ENCODE measurements at places on chromosomes 5 and 9. TPM values are rescaled to one million over a fixed set of nuclear protein-coding genes. Genes with fewer than 3 reads are reported as not detected.

The SPATA31A5 gene
- total RNA-seq, result not detected

The GRHPR gene
- 212 TPM for total RNA-seq

The SERF1A gene
- 1.2 TPM for total RNA-seq

GRCh38 chr9:83034587-83034986 is 28.4 kb downstream of the RASEF start:
- DNase-seq, result no peak

DNA sequence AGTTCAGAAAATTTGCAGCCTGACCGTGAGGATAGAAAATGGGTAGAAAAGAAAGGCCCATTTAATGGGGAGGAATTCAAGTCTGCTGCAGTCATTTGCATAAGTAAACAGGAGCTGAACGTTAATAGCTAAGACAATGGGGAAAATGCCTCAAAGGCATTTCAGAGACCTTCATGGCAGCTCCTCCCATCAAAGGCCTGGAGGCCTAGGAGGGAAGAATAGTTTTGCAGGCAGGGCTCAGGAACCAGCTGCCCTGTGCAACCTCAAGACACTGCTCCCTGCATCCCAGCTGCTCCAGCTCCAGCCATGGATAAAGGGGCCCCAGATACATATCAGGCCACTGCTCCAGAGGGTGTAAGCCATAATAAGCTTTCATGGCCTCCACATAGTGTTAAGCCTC is 32.2 kb upstream of the CDH18 start:
- DNase-seq, result no peak

DNA sequence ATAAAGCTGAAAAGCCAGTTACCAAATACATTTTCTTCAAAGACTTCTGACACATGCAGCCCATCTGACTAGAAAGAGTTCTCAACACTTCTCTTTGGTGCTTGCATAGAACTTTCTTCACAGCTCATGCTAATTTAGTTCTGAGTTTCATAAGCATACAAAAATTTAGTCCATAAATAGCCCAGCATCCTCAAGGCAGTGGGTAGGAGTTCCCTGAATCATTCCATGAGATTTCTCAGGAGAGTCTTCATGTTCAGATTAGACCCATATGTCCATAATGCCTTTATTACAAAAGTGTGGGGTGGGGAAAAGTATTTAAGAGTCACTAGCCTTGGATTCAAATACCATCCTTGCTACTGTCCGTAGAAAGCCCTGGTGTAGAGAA is 290.2 kb upstream of the RGMB start:
- no peak for DNase-seq

DNA sequence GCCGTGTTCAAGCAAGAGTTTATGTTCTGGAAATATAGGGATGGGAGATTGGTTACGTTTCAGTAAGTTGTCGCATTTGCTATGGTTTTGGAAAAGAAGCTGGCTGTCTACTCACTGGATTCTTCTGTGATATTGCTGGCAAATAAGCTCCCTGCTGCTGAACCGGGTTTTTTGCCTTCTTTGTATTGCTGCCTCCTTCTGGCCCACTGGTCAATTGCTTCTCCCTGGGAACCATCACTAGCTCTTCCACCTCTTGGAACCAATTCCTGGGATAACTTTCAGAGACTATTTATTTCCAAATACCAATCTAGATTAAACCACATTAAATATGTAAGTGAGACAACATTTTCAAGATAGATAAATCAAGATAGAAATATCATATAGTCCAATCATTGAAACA is 43.0 kb downstream of the NUDT12 start:
- no peak for DNase-seq

DNA sequence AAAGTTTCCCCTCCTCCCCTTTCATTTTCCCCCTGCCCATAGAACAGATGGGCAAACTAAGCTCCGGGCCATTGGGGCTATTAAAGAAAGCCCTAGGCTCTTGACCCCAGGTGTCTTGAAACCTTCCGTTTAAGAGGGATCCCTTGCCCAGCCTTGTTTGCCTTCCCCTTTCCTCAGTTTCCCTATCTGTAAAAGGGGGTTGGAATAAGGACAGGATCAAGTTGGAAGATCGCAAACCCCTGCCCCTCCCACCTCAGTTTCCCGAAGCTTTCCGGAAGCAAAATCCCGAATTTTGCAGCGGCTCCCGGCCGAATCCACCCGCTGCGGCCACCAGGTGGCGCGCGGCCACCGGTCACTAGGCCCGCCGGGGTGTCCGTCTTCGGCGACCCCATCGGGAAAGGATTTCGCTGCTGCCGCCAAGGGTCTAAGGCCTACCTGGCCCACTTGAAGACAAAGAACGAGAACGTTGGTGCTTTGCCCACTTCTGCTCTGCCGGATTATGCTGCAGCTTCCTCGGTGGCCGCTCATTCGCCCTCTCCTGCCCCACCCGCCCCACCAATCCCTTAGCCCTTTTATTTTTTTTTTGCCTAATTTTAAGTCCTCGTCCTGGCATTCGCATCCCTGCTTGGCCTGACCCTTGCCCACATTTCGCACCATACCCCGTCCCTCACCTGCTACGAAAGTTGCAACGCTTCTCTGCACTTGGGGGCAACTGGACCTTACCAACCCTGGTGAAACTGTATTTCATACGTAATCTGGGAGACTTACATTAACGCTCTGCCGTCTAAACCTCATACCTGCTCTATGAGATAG is 962 bp upstream of the NR6A1 start:
- no peak for DNase-seq

DNA sequence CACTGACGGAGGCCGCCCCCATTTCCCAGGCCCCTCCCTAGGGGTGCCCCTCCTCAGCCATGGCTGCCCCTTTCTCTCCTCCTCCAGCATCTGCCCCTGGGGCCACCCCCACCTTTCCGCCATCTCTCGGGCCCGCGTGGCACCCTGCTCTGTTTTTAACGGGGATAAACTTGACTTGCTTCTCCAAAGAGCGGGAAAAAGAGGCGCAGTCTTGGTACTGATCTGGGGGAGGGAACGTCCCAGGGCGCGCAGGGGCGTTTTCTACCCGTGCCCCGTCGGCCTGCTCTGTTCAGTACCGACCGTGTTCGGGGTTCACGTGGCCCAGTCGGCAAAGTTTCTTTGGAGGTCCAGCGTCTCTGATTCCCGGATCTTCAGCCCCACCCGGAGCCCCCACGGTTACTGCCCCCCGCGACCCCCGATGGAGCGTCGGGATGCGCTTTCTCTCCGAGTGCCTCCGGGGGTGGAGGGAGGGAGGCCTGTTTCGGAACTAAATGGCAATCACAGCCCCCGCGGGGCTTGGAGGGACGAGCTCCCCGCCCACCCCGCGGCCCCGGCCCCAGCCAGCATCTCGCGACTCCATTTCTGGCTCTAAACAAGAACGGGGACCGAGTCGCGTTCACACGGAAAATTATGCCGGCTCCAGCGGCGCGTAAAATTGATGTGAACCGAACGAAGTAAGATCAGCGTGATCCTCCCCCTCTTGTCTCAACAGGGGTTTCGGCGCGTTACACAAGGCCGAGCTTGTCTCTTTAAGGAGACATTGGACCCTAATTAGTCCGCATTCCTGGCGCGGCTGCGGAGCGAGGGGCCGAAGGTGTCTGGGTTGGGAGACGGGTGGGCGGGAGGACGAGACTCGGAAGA is 1.1 kb upstream of the TLE4 start:
- no peak for DNase-seq
